Stomach (tissue), 19 donors: ENCODE measurements at places on chromosomes 16 and 17. TPM values are rescaled to one million over a fixed set of nuclear protein-coding genes. Genes with fewer than 3 reads are reported as not detected.

The RNU2-1 gene
- not detected for total RNA-seq

The NPIPA2 gene
- total RNA-seq = not detected

The KRT12 gene
- total RNA-seq = 57.6 TPM

The FBXO39 gene
- total RNA-seq = 0.73 TPM

The ADAP2 gene
- total RNA-seq = 8.0 TPM

The KRTAP2-2 gene
- not detected for total RNA-seq

The GP2 gene
- total RNA-seq = 0.55 TPM

The CDRT15 gene
- not detected for total RNA-seq

The RUNDC3A gene
- total RNA-seq = 40.8 TPM

The CD7 gene
- total RNA-seq = 2.0 TPM

The MT1E gene
- 162 TPM for total RNA-seq

The ARMC5 gene
- 2.6 TPM for total RNA-seq

The INCA1 gene
- not detected for total RNA-seq

The TNFRSF17 gene
- total RNA-seq = not detected

The KRTAP4-1 gene
- not detected for total RNA-seq

The WFIKKN1 gene
- 0.92 TPM for total RNA-seq

DNA sequence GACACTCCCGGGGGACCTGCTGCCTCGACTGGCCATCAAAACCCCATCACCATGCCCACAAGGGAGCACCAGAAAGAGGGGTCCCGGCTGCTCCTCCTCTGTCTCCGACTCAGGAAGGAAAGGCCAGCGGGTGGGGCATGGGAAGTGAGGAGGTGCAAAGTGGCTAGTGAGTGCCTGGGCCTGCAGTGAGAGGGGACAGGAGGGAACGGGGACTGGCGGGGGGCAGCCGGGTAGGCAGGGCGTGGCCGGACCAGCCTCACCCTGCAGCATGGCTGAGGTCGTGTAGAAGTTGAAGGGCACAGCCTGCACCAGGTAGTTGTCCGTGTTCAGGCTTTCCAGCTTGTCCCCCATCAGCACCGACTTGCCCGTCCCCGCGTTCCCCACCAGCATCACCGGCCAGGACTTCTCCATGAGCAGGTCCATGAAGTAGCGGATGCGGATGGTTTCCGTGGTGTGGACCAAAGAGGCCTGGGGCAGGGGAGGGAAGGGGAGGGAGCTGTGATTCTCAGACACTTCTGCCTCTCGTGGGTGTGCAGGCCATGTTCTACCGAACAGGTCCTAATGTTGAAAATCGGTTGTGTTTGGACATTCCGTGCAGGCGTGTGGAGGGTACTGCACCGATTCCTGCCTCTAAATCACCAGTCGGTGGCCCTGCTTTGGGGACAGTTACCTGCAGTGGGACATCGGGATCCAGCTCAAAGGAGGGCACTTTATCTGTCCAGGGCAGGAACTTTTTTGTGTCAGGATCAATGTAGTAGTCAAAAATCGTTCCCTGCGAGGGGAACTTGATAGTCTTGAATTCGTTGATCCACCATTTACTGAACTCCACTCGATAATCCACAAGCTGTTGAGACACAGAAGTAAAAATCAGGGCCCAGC is 91.7 kb downstream of the DNAH17 start:
- H3K27ac ChIP-seq = no peak overlapping the region
- no peak for DNase-seq
- H3K36me3 ChIP-seq = no peaks in the 10 kb centered on the region
- no peaks in the 10 kb centered on the region for H3K27me3 ChIP-seq

GRCh38 chr16:10920726-10921427 is 21.4 kb downstream of the DEXI start:
- peaks cover 7% of the 10 kb centered on the region for H3K4me1 ChIP-seq
- no peaks in the 10 kb centered on the region for H3K27me3 ChIP-seq
- no peak for DNase-seq

GRCh38 chr16:52114379-52114778 is 432.6 kb downstream of the TOX3 start:
- H3K4me3 ChIP-seq = no peak overlapping the region
- H3K27ac ChIP-seq = no peak overlapping the region
- H3K36me3 ChIP-seq = no peaks in the 10 kb centered on the region
- no peaks in the 10 kb centered on the region for H3K4me1 ChIP-seq
- H3K27me3 ChIP-seq = no peaks in the 10 kb centered on the region
- no peak for DNase-seq

DNA sequence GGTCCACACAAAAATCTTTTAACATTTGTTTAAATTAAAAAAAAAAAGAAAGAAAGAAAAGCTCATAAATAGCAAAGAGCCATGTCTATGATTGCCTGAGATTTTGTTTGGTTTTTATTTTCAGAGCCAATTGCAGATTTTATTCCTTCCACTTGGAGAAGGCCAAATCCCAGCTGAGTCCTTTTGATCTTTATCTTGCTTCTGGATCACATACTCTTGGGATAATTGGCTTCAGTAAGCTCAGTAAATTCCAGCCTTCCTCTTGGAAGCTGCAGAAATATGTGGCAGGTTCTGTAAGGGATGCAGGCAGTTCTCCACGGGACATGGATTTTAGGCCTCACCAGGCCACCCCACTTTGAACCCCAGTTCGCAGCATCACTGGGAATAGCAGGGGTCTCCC is 63.3 kb upstream of the TMC5 start:
- DNase-seq = no peak
- no peak overlapping the region for H3K27ac ChIP-seq
- no peaks in the 10 kb centered on the region for H3K27me3 ChIP-seq
- H3K36me3 ChIP-seq = no peaks in the 10 kb centered on the region
- H3K4me1 ChIP-seq = no peaks in the 10 kb centered on the region

GRCh38 chr17:66790501-66791061 is 44.3 kb upstream of the CACNG5 start:
- H3K27ac ChIP-seq = no peak overlapping the region
- DNase-seq = no peak
- peaks cover 8% of the 10 kb centered on the region for H3K4me1 ChIP-seq
- no peaks in the 10 kb centered on the region for H3K27me3 ChIP-seq
- H3K4me3 ChIP-seq = no peak overlapping the region

GRCh38 chr17:1196946-1197345 is 17.2 kb upstream of the ABR start:
- no peak overlapping the region for H3K4me3 ChIP-seq
- H3K27me3 ChIP-seq = no peaks in the 10 kb centered on the region
- peak overlapping the region; percentile 81 for H3K27ac ChIP-seq
- peaks cover 5% of the 10 kb centered on the region for H3K4me1 ChIP-seq

- no peaks in the 10 kb centered on the region for H3K4me1 ChIP-seq
- no peak overlapping the region for H3K4me3 ChIP-seq
- H3K27me3 ChIP-seq = no peaks in the 10 kb centered on the region
Measured at GRCh38 chr16:2366660-2367309, 26.3 kb upstream of the ABCA3 start.

- peak; percentile 69 for DNase-seq
- no peaks in the 10 kb centered on the region for H3K36me3 ChIP-seq
- H3K4me1 ChIP-seq = peaks cover 35% of the 10 kb centered on the region
- H3K27ac ChIP-seq = peak overlapping the region; percentile 36
- H3K4me3 ChIP-seq = no peak overlapping the region
Measured at GRCh38 chr16:53061701-53062159, 6.9 kb downstream of the CHD9 start.

DNA sequence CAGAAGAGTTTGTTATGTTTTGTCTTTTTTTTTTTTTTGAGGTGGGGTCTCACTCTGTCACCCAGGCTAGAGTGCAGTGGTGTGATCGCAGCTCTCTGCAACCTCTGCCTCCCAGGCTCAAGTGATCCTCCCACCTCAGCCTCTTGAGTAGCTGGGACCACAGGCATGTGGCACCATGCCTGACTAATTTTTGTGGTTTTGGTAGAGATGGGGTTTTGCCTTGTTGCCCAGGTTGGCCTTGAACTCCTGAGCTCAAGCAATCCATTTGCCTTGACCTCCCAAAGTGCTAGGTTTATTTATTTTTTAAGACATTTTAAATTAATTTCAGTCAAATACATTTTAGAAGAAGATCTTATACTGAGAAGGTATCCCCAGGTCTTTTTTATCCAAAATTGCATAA is 366.7 kb downstream of the KCNJ2 start:
- H3K36me3 ChIP-seq = no peaks in the 10 kb centered on the region
- H3K4me3 ChIP-seq = no peak overlapping the region
- no peak for DNase-seq
- no peaks in the 10 kb centered on the region for H3K4me1 ChIP-seq

DNA sequence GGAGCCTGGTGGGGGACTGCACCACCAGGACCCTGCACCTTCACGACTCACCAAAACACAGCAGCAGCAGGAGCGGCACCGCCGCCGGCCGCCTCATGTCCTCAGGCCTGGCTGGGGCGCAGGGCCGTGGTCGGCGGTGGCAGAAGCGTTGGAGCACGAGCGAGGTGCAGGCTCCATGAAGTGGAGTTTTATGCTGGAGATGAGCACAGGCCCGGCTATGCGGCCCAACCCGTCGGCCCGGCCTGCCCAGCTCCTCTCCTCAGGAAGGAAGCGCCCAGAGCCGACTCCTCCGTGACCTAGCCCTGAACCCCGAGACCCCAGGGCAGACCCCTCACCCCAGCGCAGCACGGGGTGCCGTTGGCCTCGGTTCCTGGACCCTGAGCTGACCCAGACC is at the start of gene PRSS27:
Gene PRSS27, minus strand, starts transcription at position 161 of the 394 bp plus-strand sequence. Its CDS starts 64 bp downstream, at position 97.
- DNase-seq = no peak
- peak within 1 kb of the TSS; percentile 66 for H3K27ac ChIP-seq

DNA sequence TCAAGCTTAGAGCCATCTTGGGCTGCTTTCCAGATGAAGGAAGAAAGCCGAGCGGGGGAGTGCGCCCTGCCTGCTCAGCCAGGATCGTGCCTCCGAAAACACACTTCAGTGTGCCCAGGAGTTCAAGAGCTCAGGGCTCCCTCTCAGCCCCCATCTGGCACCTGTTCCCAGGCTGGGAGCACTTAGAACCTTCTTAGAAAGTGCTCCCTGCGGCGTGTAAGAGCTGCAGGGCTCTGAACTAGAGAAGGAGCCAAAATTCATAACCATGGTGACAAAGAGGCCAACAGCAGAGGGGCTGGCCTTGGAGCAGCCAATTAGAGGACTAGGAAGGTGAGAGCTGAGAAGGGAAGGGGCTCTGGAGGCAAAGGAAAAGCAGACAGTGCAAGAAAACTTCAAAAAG is 59.0 kb upstream of the TNRC6C start:
- H3K36me3 ChIP-seq = no peaks in the 10 kb centered on the region
- no peak overlapping the region for H3K27ac ChIP-seq
- no peak overlapping the region for H3K4me3 ChIP-seq
- DNase-seq = peak; percentile 71

DNA sequence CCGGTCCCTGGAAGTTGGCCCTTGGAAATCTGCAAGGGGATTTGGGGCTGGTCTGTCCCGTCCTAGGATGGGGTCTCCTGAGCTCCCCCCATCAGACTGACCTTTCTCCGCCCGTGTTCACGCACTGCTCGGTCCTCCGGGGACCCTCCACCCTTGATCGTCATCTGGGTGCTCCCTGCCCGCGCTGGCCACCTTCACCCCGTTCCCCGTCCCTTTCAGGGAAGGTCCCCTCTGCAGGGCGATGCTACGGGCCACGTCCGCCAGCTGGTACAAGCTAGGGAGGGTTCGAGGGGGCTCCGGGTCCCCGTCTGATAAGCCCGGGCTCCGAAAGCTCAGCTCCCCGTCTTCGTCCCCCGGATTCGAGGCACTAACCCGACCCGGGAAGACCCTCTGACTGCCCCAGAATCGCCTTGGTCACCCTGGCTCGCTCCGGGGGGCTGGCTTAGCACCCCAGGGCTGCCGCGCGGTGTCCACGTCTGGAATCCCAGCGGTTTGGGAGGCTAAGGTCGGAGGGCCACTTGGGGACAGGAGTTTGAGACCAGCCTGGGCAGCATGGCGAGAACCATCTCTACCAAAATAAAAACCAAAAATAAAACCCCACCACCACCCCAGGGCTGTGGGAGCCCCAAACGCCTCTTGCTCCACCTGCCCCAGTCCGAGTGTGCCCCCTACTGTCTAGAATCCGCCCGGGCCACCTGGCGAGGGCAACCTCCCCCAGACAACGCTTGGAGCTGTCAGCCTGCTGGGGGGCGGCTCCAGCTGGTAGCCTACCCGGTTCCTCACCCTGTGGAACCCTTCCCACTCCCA is 1.1 kb upstream of the SLC43A2 start:
- peak; percentile 83 for DNase-seq
- H3K4me1 ChIP-seq = peaks cover 31% of the 10 kb centered on the region
- peaks cover 5% of the 10 kb centered on the region for H3K36me3 ChIP-seq
- no peaks in the 10 kb centered on the region for H3K27me3 ChIP-seq

DNA sequence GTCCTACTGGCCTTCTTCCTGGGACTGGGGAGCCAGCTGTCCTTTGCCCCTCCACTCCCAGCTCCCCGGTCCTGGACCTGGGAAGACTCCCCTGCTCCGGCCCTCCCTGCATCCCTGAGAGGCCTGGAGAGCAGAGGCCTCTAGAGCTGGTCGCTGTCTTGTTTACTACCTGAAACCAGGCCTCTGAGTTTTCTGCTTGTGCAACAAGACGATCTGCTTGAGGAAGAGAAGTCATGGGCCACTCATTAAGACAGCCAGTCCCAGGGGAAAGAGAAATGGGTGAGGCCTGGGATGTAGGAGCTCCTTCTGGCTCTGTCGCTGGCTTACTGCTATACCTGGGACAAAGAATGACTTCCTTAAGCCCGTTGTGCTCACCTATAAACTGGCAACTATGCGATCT is 29.8 kb upstream of the GPRC5C start:
- no peak overlapping the region for H3K27ac ChIP-seq
- no peak overlapping the region for H3K4me3 ChIP-seq
- H3K4me1 ChIP-seq = peaks cover 13% of the 10 kb centered on the region
- no peak for DNase-seq
- no peaks in the 10 kb centered on the region for H3K36me3 ChIP-seq

GRCh38 chr16:76653390-76654026 is 376.3 kb downstream of the CNTNAP4 start:
- peak; percentile 76 for DNase-seq
- no peaks in the 10 kb centered on the region for H3K36me3 ChIP-seq
- H3K4me3 ChIP-seq = no peak overlapping the region

- H3K4me1 ChIP-seq = no peaks in the 10 kb centered on the region
- no peaks in the 10 kb centered on the region for H3K27me3 ChIP-seq
- H3K36me3 ChIP-seq = peaks cover 68% of the 10 kb centered on the region
- H3K27ac ChIP-seq = no peak overlapping the region
- no peak for DNase-seq
Measured at GRCh38 chr16:83912519-83913244, 13.8 kb downstream of the MLYCD start.

GRCh38 chr17:74892013-74892841 is 1.2 kb downstream of the FADS6 start:
- H3K36me3 ChIP-seq = no peaks in the 10 kb centered on the region
- no peak for DNase-seq
- H3K4me1 ChIP-seq = peaks cover 12% of the 10 kb centered on the region
- H3K27ac ChIP-seq = no peak overlapping the region

- peaks cover 6% of the 10 kb centered on the region for H3K27me3 ChIP-seq
- no peak overlapping the region for H3K27ac ChIP-seq
- H3K4me1 ChIP-seq = no peaks in the 10 kb centered on the region
- no peaks in the 10 kb centered on the region for H3K36me3 ChIP-seq
Measured at GRCh38 chr17:41619036-41619926, 5.1 kb downstream of the KRT17 start.

DNA sequence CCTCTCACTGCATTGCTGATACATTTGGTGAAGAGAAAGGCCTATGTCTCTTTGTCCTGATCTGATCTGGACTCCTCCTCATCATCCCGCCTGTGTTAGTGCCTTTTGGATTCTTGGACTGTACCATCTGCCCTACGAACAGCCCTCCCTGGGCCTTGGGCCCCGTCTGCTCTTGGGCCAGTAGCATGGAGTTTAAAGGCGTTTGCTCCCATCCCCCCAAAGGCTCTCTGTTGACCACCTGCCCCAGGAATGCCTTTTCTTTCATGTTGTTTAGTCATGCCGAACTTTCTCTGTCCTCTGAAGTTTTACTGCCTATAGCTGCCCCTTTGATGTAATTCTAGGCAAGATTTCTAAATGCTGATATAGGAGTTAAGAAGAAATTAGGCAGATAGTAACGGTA is 30.9 kb upstream of the MEAK7 start:
- no peaks in the 10 kb centered on the region for H3K36me3 ChIP-seq
- no peak overlapping the region for H3K27ac ChIP-seq
- no peaks in the 10 kb centered on the region for H3K27me3 ChIP-seq
- peaks cover 24% of the 10 kb centered on the region for H3K4me1 ChIP-seq
- no peak for DNase-seq
- H3K4me3 ChIP-seq = no peak overlapping the region
